ENCODE measurements at places on chromosomes 1 and 21.

GRCh38 chr1:31900790-31901189, 37.4 kb downstream of the PTP4A2 start:
- DNase-seq = no peak

- DNase-seq = no peak
Measured at GRCh38 chr21:16424331-16424751, 694.6 kb downstream of the USP25 start.

GRCh38 chr1:205458777-205459566, 3.1 kb upstream of the BLACAT1 start:
- peak; percentile 23 for DNase-seq

- no peak for DNase-seq
Measured at GRCh38 chr21:40575976-40576375, 271.0 kb downstream of the DSCAM start.

DNA sequence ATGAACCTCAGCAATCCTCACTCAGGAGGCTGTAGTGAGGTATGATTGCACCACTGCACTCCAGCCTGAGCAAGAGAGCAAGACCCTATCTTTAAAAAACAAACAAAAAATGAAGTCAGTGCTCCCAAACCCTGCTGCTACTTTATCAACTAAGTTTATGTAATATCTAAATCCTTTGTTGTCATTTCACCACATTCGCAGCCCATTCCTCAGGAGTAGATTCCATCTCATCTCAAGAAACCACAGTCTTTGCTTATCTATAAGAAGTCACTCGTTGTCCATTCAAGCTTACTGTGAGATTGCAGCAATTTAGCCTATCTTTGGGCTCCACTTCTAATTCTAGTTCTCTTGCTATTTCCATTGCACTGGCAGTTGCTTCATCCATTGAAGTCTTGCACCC, 44.3 kb upstream of the RGL1 start:
- DNase-seq = no peak

- DNase-seq = no peak
Measured at GRCh38 chr21:34344584-34344983, 19.2 kb upstream of the KCNE2 start.

DNA sequence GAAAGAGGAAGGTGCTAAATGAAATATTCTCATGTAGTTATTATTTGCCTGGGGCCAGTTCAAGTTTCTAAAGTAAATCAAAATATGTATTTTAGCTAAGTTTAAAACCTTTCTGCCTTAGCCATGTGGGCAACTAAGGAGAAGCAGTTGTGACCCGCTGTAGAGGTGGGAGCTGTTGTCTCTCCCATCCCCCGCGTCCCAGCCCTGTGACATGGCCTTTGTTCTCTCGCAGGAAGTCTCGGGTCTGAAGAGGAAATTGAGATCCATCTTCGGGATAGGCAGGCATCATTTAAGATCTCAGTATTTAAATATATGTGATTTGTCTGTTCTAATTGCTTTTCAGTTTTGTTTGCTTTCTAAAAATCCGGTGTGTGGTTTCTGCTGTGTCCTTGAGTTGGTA, 121.5 kb downstream of the CAMTA1 start:
- no peak for DNase-seq

DNA sequence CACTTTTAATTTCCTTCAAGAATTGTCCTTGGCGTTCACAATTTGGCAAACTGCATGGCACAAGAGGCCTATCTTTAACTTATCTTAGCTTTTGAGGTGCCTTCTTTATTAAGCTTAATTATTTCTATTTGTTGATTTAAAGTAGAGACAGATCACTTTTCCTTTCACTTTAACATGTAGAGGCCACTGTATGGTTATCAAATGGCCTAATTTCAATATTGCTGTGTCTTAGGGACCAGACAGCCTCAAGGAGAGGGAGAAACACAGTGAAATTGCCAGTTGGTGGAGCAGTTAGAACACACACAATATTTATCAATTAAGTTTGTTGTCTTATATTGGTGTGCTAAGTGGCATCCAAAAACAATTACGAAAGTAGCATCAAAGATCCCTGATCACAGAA, 1013.9 kb downstream of the KCNT2 start:
- DNase-seq = no peak

- no peak for DNase-seq
Measured at GRCh38 chr1:13807209-13807608, 107.2 kb downstream of the PRDM2 start.

- no peak for DNase-seq
Measured at GRCh38 chr1:227958617-227959324, 11.0 kb upstream of the WNT9A start.

DNA sequence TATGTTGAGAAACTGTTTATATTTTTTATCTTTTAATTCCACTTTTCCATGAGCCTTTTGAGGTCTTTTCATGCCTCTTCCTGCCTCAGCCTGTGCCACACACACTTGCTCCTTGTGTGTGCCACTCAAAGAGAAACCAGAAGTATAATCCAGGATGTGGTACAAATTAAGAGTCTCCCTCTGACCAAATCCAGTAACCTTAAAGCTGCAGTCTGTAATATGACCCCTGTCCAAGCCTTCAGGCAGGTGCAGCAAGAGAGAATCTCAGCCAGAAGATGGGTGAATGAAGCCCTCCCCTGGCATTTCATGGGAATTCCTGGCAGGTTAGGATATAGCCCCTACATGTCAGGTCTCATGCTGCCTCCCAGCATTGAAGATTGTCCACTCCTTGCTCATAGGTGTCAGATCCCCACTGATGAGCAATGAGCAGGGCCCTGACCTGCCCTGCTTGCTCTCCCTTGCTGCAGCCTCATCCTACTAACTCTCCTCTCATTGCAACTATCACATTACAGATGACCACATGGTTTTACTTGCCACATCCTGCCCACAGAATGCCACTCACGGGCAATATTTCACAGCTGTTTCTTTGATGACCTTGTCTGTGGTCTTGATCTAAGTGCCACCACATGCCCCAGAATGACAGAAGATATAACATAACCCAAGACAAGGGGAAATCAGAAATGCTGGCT, 169.3 kb downstream of the SEC16B start:
- DNase-seq = no peak

DNA sequence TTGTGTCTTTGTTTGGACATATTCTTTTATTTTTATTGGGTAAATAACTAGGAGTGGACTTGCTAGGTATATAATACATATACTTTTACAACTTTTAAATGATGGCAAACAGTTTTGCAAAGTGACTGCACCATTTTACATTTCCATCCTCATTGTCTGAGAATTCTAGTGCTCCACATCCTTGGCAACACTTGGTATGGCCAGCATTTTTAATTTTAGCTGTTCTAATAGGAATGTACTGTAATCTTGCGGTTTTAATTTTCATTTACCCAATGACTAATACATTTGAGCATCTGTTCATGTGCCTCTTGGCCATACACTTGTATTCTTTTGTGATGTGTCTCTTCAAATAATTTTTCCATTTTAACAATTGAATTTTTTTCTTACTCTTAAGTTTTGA, 37.0 kb upstream of the ATP6V1G3 start:
- no peak for DNase-seq

- no peak for DNase-seq
Measured at GRCh38 chr1:64553285-64553684, 83.4 kb downstream of the CACHD1 start.

DNA sequence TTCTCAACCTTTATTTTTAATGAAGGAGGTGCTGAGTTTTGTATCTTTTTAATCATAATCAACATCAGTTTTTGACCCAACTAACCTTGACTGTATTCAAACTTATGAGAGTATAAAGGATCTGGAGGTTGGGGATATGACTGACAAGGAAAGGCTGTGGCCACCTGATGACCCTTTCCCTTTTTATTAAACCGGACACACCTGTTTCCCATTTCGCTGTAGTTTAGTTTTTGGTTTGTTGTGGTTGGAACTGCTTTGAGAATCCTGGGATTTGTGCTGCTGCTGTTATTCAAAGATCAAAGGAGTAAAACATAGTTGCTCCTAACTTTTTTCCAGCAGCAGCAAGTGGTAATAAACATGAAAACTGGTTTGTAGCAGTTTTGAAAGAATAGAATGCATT, 12.4 kb downstream of the PRPF38A start:
- no peak for DNase-seq

DNA sequence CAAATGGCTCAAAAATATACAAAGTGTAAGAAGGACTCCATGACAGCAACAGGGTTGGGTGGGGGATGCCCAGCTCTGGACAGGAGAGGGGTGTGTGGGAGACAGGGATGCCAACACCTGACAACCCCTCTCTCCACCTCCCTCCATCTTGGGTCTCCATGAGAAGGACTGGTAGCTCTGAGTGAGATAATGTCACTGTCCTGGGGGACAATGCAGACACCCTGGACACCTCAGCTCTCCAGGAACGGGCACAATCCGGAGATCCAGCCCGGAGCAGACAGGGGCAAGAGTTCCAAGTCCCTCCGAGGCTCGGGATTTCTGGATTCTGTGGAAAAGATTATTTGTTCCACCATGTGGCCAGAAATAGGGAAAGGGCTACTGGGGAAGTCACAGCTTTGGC, 122.5 kb downstream of the GLIS1 start:
- no peak for DNase-seq

GRCh38 chr1:183966487-183966886, 71.0 kb downstream of the COLGALT2 start:
- no peak for DNase-seq

- DNase-seq = no peak
Measured at GRCh38 chr21:31343680-31344480, at the start of gene TIAM1. Gene TIAM1, minus strand, starts transcription at chr21:31344261. Its CDS starts 77,289 bp downstream, at chr21:31266972.

DNA sequence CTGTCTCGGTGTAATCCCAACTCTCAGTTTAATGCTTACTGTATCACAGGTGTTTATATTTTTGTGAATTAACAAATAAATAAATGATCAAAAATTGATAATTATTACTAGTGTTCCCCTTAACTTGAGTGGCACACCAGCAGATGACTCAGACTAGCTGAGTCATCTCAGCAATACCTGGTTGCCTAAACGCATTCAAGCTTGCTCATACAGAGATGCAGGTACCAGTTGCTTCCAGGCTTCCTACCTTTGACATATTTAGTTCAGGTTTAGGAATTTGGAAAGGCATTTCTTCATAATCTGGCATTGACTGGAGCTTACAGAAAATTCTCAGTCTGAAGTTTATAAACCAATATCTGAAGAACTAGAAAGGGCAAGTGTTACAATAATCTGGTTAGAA, 78.9 kb upstream of the LMO4 start:
- no peak for DNase-seq

DNA sequence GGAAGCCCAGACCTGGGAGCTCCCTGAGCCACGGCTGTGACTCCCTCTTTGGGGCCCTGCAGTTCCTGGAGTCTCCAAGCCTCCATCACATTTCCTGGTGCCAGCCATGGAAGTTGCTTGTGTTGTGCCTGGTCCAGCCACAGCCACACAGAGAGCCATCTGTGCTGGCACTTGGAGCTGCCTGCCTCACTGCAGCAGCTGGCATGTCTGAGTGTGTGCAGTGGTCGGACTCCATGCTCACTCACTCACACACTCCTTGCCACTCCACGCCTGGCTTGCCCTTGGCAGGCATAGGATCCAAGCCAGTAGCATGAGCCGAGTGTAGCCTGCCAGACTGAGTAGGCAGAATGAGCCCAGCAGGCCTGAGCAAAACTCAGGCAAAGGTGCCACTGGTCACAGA, 516.3 kb upstream of the BEND5 start:
- DNase-seq = no peak

- no peak for DNase-seq
Measured at GRCh38 chr21:33023574-33024200, 2.0 kb upstream of the OLIG2 start.

DNA sequence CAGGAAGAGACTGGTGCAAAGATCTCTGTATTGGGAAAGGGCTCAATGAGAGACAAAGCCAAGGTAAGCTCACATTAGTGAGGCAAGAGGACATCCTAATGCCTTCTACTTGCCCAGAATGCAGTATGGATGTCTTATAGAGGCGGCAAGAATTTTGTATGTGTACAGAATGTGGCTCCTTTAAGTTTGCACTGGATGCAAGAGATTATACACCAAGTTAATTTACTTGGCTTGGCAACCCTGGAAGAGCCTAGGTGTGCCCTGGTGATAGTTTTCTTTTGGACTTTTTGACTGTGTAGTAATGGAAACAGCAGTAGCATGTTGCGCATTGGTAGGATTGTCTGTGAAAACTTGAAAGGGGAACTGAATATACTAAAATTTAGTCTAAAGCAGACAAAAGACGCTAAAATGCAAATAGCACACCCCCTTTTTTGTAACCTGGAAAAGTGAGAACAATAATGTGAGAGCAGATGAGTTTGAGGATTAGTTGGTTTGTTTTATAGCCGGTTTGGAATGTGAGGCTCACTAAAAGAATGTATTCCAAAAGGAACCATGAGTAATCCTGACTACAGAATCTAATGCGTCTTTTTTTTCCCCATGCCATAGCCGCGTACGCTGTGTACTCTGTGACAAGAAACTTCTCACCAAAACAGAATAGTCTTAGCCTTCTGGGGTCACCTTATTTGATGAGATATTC, 18.1 kb downstream of the KHDRBS1 start:
- no peak for DNase-seq

DNA sequence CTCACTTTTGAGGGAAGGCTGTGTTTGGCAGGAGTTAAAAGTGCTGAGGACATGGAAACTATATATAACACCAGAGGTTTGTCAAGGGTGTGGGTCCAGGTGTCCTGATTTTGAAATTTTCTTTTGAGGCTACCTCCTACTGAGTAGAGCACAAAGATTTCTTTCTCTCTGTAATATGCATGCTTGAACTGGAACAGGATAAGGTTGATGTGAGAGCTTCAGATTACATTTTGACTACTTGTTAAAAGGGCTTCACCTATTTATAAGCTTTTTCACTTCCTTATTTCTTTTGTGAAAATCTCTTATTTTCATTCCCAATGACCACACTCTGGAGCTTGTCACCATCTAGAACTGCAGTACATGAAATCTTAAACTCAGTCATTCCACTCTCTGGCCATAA, 59.8 kb upstream of the PLA2G4A start:
- DNase-seq = no peak

- DNase-seq = no peak
Measured at GRCh38 chr1:2229911-2230731, 2.0 kb downstream of the SKI start.

- DNase-seq = no peak
Measured at GRCh38 chr21:42595283-42596187, 57.9 kb upstream of the PDE9A start.

DNA sequence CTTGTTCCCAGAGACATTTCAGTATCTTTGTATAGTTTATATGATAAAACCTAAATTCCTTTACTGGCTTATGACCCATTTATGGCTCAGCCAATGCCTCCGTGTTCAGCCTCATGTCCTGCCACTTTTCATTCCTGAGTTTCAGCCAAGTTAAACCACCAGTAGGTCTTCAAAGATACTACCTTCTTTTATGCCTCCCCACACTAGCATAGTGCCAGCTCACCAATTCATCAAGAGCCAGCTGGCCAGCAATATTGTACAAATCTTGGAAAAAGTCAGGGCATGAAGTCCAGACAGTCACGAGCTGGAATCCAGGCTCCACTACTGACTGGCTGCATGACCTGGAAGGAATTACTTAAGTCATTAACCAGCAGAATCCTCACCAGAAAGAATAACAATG, 446.0 kb downstream of the GPATCH2 start:
- DNase-seq = no peak

DNA sequence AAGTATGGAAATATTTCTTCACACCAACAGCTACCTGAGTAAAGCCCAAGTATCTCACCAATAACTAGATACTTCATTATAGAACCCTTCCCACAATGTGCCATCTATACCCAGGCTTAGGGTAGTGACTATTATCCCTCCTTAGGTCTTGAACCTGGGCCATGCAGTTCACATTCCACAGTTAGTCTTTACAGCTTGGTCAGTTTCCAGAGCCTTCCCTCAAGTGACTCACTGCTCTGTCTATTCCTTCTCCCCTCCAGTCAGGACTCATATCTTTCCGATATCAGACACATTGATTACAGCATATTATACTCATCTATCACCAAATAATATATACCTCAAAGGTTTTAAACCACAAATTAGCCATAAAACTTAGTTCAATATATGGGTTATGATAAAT, 23.6 kb downstream of the VAMP4 start:
- no peak for DNase-seq
